ENCODE measurements at places on chromosomes 6 and 20.
A peak's percentile ranks its signal among the peaks of the same experiment; 100 is the strongest.

- no peak for DNase-seq
These were observed 6.1 kb downstream of the SLC29A1 start for GRCh38 chr6:44229376-44230033.

GRCh38 chr20:36112112-36112511 is 42.4 kb upstream of the EPB41L1 start:
- no peak for DNase-seq

DNA sequence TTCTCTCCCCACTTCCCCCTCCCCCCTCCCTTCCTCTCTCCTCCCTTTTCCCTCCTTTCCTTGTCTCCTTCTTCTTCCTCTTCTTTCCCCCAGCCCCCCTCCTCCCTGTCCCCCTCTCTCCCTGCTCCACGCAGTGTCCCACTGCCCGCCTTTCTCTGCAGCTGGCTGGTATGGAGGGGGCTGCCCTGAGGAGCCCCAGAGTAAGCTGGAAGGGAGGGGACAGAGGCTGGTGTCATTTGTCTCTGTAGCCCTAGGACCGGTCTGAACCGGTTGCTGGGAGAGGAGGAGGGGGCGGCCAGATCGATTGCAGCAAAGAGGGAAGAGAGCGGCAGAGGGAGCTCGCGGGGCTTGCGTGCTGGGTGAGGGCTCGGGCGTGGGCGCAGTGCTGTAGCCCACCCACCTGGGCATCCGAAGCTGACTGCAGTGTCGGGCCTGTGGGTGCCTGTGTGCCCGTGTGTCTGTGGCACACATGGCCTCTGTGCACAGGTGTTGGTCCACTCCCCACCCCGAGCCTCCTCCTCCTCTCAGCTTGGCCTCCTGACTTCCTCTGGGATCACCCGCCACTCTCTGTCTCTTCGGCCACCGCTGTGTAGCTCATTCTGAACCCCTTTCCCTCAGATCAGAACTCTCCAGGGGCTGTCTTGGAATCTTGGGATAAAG is 50.6 kb downstream of the SRC start:
- no peak for DNase-seq

DNA sequence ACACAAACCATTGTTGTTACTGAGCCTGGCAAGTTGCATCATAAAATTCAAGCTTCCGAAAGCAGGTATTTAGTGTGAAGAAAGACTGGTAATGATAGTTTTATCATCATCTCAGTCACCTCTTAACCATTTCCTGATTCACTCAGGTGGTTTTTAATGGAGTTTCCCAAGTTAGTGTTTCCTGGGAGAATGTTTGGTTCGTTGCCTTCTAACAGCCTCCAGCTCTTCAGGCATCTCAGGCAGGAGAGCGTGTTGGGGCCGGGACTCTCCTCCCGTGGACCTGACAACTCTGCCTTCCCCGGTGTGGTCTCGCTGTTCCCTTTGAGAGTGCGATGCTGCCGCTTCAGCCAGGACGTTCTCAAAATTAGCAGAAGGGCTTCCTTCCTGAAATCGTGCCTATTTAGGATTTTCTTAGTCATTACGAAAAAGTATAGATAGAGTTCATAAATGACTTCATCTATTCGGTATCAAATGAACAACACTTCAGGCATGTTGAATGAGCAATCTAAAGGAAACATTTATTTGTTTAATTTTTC is 105.0 kb upstream of the QKI start:
- DNase-seq = no peak

DNA sequence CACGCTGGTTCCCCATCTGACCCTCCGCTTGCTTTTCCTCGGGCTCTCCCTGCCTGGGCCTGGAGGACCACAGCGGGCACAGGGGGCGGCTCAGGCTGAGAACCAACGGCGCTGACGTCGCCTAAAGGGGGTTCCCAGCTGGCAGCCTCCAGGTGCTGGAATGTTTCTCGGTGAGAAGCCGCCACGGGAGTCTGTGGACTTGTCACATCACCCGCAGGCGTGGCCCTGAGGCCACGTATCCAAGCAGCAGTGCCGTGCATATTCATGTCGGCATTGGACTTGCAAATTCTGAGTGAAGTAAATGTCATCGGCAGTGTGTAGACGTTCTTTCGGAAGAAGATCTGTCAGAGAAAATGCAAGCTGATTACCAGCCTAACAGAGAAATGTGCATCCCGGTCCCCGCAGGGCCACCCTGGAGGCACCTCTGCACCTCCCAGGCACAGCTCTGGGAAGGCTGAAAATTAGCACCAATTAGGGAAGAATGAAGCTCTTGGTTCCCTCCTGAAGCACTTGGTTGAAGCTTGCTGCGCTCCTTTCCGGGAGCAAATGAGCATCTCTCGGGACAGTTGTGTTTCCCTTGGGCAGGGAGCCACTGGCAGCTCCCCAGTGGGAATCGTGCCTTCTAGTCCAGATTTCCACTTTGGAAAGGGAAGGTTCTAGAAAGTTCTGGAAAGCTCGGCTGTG is 24.3 kb downstream of the NTSR1 start:
- DNase-seq = no peak

GRCh38 chr20:37240337-37241067 is 21.1 kb downstream of the GHRH start:
- DNase-seq = no peak

DNA sequence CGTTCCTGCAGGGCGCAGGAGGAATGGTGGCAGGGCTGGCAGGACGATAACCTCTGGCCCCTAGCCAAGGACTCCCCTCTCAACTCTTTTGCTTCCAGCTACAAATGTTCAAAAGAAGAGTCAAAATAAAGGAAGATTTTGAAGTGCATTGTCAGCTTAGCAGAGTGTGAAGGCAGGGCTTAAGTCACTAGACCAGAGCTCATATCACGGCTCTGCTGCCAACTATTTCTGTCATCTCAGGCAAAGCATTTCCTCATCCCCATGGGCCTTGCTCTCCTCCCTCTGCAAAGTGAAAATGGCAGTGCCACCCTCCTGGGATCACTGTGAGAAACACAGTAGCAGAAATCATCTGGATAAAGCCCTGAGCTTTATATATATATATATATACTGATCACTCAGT is 36.7 kb downstream of the CFAP61 start:
- DNase-seq = no peak

GRCh38 chr6:33766921-33767907 is 20.5 kb upstream of the IP6K3 start:
- no peak for DNase-seq

DNA sequence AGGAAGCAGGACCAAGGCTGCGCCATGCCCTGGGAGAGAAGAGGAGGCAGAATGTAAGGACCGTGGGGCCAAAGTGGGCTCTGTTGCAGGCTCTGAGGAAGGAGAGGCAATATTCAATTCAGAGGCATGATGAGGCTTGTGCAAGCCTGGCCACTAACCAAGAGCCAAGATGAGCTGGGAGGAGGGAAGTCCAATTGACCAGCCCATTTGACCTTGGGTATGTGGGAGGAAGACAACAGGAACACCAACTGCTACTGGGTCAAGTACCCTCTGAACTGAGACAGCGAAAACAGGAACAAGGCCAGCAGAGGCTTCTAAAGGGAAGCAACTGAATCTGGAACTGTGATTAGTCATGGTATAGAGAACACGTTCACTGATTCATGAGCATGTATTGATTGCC is 779.6 kb downstream of the MAFB start:
- no peak for DNase-seq

DNA sequence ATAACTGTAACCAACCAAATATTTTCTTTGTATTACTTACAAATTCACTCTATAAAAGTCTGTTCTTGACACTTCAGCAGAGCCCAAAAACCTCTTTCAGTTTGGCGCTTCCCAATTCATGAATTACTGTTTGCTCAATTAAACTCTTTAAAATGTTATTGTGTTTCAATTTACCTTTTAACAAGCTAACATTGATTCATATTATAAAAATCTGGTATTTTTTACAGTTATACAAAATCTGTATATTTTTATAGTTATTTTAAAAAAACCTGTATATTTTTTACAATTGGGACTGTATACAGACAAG is 75.3 kb upstream of the E2F3 start:
- DNase-seq = no peak

DNA sequence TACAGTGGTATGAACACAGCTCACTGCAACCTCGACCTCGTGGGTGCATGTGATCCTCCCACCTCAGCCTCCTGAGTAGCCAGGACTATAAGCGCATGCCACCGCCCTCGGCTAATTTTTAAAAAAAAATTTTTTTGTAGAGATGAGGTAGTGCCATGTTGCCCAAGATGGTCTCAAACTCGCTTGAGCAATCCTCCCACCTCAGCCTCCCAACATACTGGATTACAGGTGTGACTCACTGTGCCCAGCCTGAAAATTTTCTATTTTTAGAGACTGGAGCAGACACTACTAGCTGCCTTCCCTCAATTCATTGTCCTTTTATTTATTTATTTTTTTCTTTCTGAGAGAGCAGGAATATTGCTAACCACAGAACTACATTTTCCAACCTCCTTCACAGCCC is 20.3 kb upstream of the GTF3C6 start:
- no peak for DNase-seq

GRCh38 chr6:26246058-26246457 is 118.9 kb upstream of the BTN3A2 start:
- DNase-seq = no peak

DNA sequence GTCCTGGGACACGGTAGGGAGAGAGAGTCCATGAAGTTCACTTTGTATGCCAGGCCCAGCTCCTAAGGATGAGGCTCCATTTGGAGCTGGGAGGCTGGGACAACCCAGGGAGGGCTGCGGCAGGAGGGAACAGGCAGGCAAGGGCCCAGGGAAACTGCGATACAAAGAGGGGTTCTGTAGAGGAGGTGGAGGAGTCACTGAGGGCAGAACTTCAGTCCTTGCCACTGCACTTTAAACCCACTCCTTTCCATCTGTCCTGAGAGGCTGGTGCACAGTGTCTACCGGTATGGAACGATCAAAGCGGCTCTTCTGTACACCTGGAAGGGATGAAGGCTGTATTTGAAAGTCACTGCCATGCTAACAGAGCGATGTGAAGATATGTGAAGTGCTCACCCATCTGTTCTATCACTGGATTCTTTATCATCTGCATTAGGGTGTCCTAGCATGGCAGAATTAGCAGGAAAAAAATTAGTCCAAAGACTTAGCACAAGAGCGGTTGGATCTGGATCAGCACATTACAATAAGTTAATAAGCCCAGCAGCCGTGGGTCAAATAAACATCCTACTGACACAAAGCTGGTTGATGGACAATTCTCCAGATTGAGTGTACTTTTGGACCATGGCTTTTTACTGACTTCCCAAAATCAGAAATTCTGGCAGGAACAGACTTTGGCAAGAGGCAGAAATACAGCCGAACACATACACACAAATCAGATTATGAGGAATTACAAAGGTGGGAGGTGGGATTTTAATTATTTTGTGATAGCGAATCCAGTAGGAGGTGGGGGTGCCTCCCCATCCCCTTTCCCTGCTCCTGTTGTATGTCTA is 20.9 kb upstream of the ZFAND3 start:
- DNase-seq = no peak

DNA sequence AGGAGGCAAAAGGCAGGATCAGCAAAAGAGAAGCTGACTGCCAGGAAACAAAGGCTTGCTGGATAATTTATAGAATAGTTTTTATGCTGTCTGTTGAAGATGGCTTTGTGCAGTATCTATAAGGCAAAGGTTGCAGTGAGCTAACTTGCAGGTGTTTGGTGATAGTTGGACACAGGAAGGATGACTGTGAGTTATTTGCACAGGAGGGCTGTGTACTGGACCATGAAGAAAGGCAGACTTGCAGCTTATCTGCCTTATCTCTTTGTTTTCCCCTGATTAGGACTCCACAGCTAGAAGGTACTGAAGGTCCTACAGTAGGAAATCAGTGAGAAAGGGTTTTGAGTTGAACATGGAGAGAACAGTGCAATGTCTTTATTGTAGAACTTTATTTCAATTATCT is 2.1 kb downstream of the BTN1A1 start:
- no peak for DNase-seq

DNA sequence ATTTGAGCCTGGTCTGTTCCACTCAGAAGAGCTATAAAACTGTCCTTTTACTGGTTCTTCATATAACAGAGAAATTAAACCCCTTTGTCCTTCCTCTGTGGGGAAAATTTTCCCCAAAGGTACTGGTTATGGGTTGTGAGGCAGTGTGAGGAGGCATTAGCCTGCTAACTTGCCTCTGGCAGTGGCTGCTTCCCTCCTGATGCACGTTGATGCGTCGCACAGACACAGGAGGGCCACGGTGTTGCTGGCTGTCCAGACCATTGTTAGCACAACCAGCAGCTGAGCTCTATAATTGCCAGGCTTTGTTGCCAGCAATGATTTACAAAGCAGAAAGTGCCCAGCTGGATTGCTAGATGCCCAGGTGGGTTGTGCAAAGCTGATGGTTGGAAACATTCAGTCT is 10.1 kb downstream of the AAR2 start:
- DNase-seq = no peak

DNA sequence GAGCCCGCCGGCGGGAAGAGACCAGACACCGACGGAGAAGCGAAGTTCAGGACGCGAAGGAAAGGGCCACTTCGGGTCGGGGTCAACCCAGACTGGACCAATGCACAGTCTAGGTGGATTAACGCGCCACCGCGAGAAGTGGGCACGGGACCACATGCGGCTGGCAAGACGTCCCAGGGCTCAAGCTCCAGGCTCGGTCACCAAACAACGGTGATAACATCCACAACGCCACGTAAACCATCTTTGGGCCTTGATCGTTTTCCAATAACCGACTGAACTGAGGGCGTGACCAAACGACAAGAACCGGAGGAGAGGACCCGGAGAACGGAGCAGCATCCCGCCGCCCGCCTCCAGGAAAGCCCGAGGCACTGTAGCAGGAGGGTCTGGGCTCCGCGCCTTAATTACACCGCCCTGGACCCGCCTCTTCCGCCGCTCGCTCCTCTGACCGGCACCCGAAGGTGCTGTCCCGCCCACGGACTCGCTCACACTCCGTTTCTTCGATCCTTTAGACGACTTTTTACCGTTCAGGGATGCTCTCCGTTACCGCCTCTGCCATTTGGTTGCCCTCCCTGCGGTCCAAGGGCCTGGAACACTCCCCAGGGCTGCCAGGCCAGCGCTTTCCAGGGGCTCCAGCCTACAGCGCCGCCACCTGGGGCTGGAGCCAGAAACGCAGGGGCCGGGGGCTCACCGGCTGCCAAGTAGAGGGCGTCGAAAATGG is 44.1 kb downstream of the DPPA5 start:
- DNase-seq = peak; percentile 23

DNA sequence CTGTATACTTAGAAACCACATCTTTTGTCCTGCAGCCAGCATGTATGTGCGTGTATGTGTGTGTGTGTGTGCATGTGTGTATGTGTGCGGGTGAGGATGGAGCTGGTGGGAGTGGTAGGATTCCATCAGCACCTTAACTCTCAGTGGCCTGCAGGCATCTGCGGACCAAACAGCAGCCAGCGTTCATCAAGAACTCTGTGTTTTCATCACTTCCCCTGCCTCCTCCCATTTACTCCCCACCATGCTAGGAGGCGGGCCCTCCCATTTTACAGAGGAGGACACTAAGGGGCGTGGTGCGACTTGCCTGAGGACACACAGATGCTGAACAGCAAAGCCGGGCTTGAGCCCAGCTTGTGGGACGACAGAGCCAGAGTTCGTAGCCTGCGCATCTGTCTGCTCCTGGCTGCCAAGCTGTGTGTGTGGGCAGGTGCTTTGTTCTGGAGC is 8.9 kb downstream of the VSTM2L start:
- no peak for DNase-seq

- DNase-seq = no peak
These were observed 79.9 kb downstream of the ATXN1 start for GRCh38 chr6:16681260-16681873.
